ENCODE measurements at places on chromosomes 12 and 14.

GRCh38 chr12:74957634-74958033, 252.0 kb downstream of the KCNC2 start:
- no peak for DNase-seq

GRCh38 chr12:54379398-54380201, 4.9 kb downstream of the ZNF385A start:
- DNase-seq = peak; percentile 84

DNA sequence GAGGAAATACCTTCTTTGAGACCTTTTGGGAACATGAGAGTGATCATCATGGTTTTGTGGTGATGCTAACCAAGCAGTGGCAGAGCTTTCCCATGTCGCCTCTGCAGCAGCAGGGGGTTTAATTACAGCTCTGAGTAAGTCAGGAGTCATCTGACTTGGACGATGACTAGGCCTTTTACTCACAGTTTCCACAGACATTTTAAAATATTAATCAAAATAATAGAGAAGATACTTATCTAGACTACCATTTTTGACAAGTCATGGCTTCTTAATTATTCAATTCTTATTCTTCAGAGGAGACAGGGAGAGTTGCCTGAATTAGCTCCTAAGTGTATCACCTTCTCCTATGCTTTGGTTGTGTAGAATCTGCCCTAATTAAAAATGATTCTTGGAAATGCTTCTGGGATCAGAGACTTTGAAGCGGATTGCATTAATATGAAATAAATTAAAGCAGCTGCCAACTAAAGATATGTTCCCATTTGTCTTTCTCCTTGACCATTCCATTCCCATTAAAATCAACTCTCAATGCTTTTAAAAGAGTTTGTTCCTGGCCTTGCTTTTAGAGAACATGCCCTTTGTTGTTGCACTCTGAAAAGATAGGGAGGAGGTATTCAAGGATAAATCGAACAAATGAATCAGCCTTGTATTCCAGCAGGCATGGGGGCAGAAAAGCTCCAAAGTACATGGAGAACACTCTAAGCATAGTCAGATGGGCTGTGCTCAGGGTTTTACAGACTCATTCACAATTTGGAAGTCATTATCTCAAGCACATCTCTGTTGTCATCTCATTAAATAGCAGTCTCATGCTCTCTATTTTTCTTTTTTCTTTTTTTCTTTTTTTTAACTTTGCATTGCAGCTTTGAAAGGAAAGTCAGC, 7.7 kb upstream of the IFNG-AS1 start:
- DNase-seq = no peak

DNA sequence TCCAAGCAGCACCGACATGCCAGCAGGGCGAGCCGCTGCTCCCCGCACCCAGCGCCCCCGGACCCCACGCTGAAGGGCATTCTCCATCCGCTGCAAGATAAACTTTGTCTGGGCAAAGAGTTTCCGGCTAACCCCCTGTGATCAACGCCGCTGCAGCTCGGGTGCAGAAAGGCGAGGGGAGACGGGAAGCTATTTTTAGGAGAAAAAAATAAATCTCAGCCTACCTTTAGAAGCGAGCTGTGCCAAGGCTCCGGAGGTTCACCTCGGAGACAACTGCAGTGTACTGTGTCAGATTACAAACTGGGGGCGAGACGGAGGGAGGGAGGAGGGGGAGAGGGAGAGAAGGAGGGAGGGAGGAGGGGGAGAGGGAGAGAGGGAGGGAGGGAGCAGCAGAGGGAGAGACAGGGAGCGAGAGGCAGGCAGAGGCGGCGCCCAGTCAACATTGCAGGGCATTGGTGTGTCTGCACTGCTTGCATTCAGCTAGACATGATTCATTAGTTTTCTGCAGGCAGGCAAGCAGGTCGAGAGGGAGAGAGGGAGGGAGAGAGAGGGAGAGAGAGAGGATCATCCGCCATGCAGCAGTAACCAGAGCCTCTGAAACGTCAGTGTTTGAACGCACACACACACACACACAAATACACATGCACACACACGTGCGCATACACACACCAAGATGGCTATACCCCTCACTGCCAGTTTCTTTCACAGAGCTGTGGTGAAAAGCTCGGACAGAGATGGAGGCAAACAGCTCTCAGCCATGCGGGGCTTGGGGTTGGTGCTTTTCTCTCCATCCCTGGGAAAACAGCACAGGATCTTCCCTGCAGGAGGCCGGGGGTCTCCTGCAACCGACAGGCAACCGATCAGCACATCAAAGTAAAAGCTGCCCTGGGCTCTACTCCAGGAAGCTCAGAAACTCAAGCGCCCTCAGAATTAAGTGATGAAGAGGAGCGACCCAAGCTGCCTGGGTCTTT, at the start of gene RIMBP2:
TSS of gene RIMBP2 (minus strand) at position 302 of the 971 bp plus-strand sequence. CDS start 237,286 bp downstream, outside the sequence.
- DNase-seq = no peak

DNA sequence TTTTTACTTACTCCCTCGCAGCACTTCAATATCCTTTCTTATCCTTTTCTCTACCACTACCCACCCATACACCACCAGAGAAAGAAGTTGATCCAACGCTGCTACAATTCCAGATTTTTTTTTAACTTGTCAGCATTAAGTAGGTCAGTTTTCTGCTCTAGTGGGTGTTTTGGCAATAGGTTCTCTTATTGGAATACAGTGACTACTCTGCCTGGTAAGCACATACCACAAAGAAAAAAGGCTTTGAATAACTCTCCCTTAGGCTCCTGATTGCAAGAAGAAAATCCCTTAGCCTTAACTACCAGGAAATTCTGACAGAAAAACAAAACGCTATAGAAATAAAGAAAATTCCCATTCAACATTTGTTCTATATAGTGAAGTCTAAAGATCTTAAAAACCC, 72.0 kb downstream of the NUMB start:
- no peak for DNase-seq

GRCh38 chr14:106491851-106492250, 965.5 kb downstream of the TMEM121 start:
- peak; percentile 9 for DNase-seq

DNA sequence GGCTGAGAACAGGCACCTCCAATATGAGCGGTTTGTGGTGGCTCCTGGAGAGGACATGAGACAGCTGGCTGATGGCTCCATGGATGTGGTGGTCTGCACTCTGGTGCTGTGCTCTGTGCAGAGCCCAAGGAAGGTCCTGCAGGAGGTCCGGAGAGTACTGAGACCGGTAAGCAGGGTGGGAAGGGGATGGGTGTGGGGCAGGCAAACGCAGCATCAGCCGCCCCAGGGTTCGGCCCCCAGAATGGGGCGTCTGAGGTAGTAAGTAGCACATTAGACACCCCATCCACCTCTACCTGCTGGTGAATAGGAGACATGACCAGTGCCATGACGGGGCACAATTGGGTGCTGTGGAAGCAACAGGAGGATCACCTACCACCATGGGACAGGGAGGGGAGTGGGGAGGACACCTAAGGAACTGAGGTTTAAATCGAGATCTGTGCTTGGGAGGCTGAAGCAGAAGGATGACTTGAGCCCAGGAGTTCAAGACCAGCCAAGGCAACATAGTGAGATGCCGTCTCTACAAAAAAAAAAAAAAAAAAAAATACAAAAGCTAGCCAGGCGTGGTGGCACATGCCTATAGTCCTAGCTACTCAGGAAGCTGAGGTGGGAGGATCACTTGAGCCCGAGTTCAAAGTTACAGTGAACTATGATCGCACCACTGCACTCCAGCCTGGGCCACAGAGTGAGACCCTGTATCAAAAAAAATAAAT, 25.5 kb downstream of the ITGA7 start:
- no peak for DNase-seq

- no peak for DNase-seq
These were observed 1256.8 kb upstream of the FLRT2 start for GRCh38 chr14:84273181-84273580.

DNA sequence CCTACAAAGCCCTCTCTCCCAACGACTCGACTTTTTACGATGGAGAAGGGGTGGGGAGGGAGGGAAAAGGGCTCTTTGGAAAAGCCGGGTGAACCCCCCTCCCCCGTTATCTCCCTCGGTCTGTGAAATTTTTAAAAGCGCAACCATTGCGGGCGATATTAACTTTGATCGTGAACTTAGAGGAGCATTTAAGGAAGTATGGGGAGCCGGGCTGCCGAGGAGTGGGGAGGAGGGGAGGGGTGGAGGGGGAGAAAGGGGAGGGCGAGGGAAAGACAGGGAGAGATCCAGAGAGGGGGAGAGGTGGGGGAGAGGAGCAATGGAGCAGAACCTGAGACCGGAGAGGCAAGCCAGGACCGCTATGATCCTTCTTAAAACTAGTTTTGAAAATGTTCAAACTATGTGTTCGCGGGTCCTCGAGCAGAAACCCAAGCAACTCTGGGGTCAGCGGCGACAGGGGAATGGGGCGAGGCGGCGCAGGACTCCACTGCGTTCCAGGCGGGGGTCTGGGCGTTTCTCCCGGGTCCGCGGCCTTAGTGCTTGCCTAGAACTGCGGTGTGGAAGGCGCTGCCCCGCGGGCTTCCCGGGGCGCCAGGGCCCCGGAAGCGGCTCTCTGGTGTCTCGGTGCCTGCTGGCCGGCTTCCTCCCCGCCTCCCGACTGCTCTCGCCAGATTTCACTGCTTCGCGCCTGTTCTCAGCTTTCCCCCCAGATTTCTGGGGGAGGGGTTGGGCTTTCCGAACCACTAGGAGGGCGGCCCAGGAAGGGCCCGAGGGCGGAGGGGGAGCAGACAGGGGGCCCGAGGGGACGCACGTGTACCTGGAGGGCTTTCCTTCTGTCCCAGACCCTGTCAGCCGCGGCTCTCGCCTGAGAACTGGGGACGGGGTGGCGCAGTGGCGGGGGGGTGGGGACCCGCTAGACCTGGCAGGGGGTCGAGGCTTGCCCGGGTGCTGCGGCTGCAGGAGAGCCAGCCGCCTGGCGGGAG, at the start of gene HOTAIR:
TSS of gene HOTAIR (minus strand) at position 871 of the 980 bp plus-strand sequence.
- DNase-seq = no peak

DNA sequence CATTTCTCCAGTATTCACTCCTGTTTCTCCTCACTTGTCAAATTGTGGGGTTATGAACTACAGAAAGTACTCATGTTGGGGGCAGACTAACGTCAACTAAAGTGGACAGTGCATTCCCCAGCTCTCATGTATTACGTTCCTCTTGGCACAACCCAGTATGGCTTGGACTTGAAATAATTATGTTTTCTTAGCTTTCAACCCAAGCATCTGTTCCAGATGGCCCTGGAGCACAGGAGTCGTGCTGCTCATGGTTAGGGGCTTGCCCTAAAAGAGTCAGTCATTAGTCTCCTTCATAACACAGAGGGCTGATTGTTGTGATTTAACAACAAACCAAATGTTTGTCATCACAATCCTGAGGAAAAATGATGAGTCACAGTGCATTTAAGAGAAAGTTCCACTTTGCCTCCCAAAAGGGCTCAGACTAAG, 154.4 kb downstream of the RPAP3 start:
- DNase-seq = no peak

GRCh38 chr12:54411391-54412241, 7.5 kb downstream of the ITGA5 start:
- DNase-seq = no peak

DNA sequence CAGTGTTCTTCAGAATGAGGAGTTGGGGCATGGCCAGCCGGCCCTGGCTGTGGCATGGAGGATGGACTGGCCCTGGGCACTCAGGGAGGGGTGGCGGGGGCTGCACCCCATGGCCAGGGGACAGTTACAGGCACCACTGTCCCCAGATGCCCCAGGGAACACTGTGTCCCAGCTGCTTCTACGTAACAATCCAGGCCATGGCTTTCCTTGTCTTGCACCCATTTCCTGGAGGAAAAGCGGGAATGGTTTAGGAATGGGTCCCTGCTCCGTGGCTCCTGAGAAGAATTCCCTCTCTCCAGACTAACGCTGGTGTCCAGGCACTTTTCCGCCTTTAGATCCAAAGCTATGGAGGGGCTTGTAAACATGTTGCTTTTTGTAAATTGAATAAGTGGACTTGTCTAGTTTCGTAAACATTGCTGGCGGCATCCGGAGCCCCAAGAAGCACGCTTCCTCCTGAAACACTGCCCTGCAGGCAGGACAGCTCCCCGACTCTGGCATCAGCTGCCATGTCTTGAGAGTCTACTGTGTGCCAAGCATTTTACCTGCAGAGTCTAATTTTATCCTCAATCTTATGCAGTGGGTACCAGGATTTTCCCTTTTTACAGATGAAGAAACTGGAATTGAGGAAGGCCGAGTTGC, 238.3 kb downstream of the SLC41A2 start:
- DNase-seq = no peak

- peak; percentile 2 for DNase-seq
These were observed 9.4 kb downstream of the AHNAK2 start for GRCh38 chr14:104968541-104969401.

GRCh38 chr12:127231371-127231770, 1035.6 kb upstream of the TMEM132C start:
- no peak for DNase-seq

GRCh38 chr14:26429205-26429604, 168.6 kb downstream of the NOVA1 start:
- no peak for DNase-seq

- DNase-seq = no peak
These were observed 83.8 kb upstream of the DACT1 start for GRCh38 chr14:58553959-58554358.

DNA sequence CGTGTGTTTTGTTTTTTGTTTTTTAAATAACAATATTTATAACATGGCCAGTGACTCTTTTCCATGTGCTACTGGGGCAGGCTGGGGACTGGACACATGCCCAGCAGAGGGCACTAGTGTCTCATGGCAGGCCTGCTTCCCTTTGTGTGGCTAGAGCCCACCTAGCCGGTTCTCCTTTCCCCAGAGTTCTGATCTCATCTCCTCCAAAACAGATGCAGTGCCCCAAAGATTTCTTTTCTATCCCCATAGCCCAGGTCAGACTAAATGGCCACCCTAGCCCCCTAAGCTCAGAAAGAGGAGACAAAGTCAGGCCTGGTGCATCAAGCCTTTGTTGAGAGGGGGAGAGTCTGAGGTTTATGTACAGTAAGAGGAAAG, 21.2 kb downstream of the PRPF40B start:
- DNase-seq = peak; percentile 92
